ENCODE measurements at places on chromosomes 13 and 19.

- DNase-seq: no peak
Measured at GRCh38 chr13:51912091-51912490, 50.3 kb downstream of the CCDC70 start.

GRCh38 chr13:113895436-113895835 is 31.6 kb upstream of the GAS6 start:
- DNase-seq: no peak

GRCh38 chr13:112854321-112854720 is 114.7 kb upstream of the MCF2L start:
- DNase-seq: no peak

GRCh38 chr19:1105873-1106840 is 2.4 kb downstream of the GPX4 start:
- no peak for DNase-seq

GRCh38 chr19:4014541-4015491 is 7.3 kb downstream of the PIAS4 start:
- no peak for DNase-seq

DNA sequence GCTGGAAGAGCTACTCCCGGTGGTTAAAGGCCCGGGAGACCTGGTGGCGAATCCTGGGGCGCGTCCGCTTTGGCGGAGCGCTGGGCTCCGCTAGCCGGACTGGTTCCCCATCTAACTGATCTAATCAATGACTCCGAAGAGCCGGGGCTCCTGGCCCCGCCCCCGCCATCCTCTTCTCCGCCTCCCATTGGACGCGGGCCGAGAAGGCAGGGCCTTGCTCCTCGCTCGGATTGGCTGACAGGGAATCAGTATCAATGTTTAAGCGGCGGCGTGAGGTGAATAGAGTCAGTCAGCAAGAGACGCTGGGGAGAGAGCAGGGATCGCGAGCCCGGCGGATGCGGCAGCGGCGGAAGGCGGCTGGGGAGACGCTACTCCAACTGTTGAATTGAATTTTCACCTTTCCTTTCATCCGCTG is 1.7 kb upstream of the PCDH17 start:
- DNase-seq: no peak

DNA sequence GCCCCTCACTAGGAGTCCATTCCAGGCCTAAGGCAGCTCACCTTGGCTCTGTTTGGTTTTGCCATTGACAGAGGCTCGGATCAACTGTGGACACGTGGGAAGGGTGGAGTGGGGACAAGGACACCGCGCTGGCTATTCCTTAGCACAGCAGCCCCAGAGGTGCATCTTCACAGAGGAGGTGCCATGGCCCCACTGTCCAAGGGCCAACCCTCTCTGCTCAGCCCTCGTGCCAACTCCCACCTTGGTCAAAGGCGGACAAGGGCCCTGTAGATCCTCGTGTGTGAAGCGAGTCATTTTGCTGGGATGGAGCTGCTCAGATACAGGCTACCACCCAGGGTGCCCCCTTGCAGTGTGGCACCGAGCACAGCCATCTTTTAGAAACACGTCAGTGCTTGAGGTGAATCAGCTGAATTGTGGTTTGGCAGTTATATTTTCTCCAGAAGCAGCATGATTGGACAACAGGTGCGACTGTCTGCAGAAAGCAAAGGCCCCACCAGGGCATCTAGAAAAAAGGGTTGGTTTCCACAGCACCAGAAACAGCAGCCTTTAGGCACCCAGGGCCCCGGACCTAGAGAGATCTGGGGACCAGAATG is 192.1 kb upstream of the GPR12 start:
- no peak for DNase-seq

DNA sequence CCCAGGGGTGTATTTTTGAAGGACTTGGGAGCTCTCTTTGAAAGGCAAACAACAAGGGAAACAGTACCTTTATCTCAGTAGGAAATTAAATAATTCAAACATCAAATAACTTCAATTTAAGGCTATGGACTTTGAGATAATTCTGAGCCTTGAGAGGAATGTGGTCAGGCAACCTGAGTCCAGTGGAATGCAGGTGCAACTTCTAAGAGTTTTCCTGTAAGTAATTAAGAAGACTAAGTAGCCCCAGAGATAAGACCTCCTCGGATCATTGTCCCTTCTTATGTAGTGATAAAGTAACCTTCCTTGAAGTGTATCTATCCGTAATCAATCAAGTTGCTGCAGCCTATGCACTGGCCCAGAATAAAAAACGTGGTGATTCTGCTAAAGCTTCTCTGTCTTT is 29.2 kb downstream of the ZNF701 start:
- DNase-seq: no peak

- no peak for DNase-seq
Measured at GRCh38 chr19:54014920-54015560, 23.6 kb downstream of the CACNG6 start.

- DNase-seq: no peak
Measured at GRCh38 chr13:94300401-94300800, 179.1 kb downstream of the DCT start.
